ENCODE measurements at places on chromosomes 6 and 20. TPM values are rescaled to one million over a fixed set of nuclear protein-coding genes. Genes with fewer than 3 reads are reported as not detected.

GRCh38 chr20:12098421-12098820 is 180.7 kb downstream of the BTBD3 start:
- no peak for DNase-seq

DNA sequence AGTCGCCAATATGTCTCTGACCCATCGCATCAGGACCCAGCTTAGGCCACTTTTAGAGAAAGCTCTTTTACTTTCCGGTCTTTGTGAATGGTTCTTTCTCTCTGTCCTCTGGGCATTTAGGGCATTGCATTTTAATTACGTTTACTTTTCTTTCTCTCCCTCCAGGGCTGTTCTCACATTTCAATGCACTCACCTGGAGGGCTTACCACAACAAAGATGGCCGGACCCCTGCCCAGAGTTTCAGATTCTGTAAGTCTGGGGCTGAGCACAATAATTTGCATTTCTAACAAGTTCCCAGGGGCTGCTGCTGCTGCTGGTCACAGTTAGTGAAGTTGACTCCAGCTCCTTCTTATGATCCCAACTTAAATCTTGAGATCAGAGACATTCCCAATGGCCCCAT is 3.0 kb downstream of the ANKRD66 start:
- no peak for DNase-seq

GRCh38 chr20:20205862-20206236 is 153.5 kb downstream of the CFAP61 start:
- DNase-seq: no peak

Gene LY6G6D
- total RNA-seq: not detected

Gene SULF2
- 2.4 TPM for total RNA-seq

Measured in LHCN-M2 (cell line).